Effector CD4-positive, alpha-beta T cell (primary cell): ENCODE measurements at places on chromosomes 6 and 20.
A peak's percentile ranks its signal among the peaks of the same experiment; 100 is the strongest.

GRCh38 chr20:58237318-58238132, 9.1 kb upstream of the ANKRD60 start:
- no peak for DNase-seq

- DNase-seq = peak; percentile 48
Measured at GRCh38 chr20:25065625-25066338, 7.8 kb upstream of the ACSS1 start.

DNA sequence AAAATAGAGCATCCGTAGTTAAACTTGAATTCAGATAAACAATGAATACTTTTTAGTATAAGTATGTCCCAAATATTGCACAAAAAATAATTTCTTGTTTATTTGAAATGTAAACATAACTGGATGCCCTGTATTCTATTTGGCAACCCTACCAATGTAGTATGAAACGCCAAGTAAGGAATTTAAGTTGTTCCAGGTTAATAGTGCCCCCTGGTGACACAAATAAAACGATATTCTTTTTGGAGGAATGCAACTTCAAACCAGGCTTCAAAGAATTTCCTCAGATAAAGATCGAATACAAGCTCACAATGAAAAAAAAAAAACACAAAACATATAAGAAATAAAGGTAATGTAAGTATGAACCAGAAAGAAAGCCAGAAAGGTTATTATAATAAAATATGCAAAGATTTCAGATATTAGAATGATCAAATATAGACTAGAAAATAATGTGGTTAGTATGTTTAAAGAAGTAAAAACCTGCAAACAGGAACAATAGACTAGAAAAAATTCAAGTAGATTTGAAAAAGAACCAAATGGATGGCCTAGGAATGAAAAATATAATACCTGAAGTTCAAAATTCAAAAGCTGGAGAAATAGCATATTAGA, 18.4 kb upstream of the AKAP7 start:
- no peak for DNase-seq

- no peak for DNase-seq
Measured at GRCh38 chr6:100342830-100343229, 121.9 kb downstream of the SIM1 start.

DNA sequence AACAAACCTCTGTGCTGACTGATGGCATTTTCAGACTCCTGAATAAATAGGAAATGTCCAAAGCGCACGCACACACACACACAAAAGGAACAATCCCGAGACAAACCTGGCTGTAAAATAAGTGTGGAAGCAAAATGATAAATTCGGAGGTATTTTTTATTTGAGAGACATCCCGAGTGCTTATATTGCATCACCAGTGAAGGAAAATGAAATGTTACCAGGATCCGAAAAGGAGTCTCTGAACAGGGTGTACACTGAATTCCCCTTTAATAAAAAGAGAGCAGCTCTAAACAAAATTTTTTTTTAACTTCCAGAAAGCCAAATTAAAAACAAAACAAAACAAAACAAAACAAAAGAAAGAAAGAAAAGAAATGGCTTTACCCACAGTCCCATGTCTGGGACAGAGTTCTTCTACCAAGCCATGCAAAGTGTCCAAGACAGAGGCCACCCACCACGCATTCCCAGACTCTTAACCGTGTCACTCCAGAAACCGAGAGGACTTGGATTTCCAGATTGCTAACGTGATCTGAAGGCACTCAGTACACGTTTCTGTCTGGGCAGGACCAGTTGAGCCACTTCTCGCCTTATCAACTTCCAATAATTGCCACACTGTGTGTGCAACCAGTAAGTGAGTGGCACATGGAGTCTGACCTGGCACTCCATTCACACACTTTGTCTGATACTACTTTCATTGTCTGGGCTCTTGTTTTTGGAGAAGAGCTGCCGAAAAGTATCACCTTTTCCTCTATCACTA, 817 bp downstream of the ME1 start:
- no peak for DNase-seq

DNA sequence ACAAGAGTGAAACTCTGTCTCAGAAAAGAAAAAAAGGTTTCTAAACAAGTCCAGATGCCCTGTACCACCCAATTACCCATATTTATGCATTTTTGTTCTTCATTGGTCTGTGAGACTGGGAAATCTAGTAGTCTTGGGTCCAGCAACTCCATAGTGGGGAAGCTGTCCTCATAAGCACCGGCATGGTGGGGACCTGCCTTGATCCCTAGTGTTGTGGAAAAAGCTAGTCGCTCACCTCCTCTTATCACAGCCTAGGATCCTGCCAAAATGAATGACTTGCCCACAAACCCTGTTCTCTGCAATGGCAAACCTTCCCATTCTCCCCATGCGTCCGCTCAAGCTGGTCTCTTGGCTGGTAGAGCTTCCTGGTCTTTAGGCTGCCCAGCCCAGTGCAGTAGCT, 38.3 kb upstream of the GABRR1 start:
- DNase-seq = no peak

GRCh38 chr20:62010551-62011402, 54.9 kb downstream of the TAF4 start:
- peak; percentile 63 for DNase-seq

GRCh38 chr6:27684264-27685211, 211.6 kb upstream of the ZNF184 start:
- DNase-seq = peak; percentile 25

DNA sequence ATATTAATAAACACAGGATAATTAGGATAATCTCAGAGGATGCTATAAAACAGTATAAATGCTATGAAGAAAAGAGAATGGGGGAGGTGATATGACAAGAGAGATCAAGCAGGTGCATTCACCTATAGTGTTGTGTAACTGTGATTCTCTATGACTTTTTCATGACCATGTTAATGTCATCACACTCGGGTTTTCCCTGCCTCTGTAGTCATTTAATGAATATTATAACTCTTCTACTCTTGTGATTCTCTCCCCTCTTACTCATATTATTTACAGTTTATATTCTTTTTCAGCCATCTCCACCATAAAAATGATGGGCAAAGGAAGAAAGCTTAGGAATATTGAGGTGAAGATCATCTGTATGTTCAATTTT, 106.9 kb upstream of the SGK1 start:
- DNase-seq = no peak

GRCh38 chr6:154202339-154202738, 154.3 kb downstream of the IPCEF1 start:
- DNase-seq = no peak

- DNase-seq = no peak
Measured at GRCh38 chr6:52522151-52522626, 54.7 kb downstream of the TRAM2 start.

DNA sequence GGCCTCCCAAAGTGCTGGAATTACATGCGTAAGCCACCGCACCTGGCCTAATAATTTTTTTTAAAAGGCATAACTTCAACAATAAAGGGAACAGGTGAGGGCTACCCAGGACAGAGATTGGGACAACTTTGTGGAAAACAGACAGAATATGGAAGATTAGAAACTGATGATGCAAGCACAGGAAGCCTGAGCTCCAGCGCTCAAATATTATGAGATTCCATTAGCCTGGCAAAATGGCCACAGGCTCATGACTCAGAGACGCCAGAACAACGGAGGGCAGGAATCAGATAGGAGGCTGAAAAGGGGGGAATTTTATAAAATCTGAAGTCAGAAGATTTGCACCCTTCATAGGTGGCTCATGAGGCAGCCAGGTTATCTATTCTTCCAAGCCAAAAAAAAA, 103.1 kb upstream of the MRPS10 start:
- no peak for DNase-seq

- DNase-seq = no peak
Measured at GRCh38 chr6:112231594-112232060, 22.7 kb downstream of the LAMA4 start.

GRCh38 chr20:63703471-63703975, 4.3 kb downstream of the ARFRP1 start:
- DNase-seq = no peak
